ENCODE measurements at places on chromosomes 11 and 22. TPM values are rescaled to one million over a fixed set of nuclear protein-coding genes. Genes with fewer than 3 reads are reported as not detected.

GRCh38 chr11:64186492-64187165 lies 658 bp downstream of the STIP1 start:
- no peak for DNase-seq

GRCh38 chr11:5488798-5489399 lies 414 bp downstream of the OR52D1 start:
- no peak for DNase-seq

DNA sequence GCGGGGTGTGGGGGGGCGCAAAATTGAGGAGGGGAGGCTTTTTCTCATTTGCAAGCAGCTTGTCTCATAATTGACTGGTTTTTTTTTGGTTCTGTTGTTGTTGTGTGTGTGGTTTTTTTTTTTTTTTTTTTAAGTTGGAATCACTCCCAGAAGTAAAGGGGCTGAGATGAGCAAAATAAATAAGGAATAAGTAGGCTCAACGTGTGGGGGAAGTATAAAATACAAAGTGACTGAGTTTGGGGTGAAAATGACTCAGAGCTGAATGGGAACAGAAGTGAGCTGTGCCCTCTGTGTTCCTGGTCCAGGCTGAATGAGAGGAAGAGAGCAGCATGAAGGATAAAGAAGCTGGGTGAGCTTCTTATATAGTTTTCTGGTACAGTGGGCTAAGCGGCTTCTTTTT lies 90.0 kb downstream of the GRIK4 start:
- DNase-seq, result no peak

- DNase-seq, result no peak
Observed at GRCh38 chr22:28029956-28030355, 110.9 kb upstream of the PITPNB start.

DNA sequence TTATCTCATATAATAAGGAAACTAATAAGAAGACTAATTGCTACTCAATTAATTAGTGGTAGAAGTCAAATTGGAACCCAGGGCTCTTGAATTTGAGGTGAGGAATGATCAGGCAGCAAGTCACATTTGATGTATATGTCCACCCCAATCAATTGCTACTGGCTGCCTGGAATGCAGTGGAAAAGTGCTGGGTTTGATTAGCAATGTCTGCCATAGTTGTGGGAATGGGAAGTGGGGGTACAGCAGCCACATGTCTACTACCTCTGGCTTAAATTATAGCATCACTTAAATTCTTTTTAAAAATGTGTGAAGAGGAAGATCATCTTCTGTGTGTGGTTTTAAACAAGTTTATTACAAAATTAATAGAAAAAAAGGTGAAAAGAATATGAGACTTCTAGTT lies 50.8 kb upstream of the NAV2 start:
- no peak for DNase-seq

LGALS12 gene
- total RNA-seq, result not detected

CALCB gene
- total RNA-seq, result 0.28 TPM

All from GM12878 (cell line).